ENCODE measurements at places on chromosomes 16 and 17.

- no peak for DNase-seq
Observed at GRCh38 chr17:10724546-10725195, 5.2 kb downstream of the TMEM220 start.

GRCh38 chr16:49660626-49661025, 195.3 kb downstream of the ZNF423 start:
- no peak for DNase-seq

DNA sequence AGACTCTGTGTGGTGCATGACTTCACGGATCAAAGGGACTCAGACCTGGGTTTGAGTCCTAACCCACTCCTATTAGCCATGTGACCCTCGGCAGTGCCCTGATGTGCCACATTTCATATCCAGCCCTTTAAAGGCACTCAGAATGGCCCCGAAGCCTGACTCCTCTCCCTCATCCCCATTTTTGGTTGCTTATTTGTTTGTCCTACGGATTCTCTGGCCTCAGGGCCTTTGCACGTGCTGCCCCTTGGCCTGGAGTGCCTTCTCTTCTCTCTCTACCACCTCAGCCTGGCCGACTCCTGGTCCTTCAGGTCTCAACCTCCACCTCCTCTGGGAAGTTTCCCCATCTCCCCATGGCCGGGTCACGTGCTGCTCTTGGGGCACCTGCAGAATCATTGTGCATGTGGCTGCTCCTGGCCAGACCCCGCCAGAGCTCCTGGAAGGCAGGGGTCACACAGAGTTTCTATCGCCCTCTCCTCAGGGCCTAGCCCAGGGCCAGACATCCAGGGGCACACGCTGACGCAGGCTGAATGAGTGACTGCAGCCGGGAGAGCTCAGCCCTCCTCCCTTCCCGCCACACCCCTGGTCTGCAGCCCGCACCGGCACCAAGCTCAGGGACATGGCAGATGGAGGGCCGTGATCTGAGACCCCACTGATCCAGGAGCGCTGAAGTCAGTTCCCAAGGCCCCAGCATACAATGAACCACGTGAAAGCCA, 22.0 kb upstream of the CIBAR2 start:
- DNase-seq = no peak

- DNase-seq = no peak
Observed at GRCh38 chr17:51650772-51651171, 390.4 kb downstream of the UTP18 start.

DNA sequence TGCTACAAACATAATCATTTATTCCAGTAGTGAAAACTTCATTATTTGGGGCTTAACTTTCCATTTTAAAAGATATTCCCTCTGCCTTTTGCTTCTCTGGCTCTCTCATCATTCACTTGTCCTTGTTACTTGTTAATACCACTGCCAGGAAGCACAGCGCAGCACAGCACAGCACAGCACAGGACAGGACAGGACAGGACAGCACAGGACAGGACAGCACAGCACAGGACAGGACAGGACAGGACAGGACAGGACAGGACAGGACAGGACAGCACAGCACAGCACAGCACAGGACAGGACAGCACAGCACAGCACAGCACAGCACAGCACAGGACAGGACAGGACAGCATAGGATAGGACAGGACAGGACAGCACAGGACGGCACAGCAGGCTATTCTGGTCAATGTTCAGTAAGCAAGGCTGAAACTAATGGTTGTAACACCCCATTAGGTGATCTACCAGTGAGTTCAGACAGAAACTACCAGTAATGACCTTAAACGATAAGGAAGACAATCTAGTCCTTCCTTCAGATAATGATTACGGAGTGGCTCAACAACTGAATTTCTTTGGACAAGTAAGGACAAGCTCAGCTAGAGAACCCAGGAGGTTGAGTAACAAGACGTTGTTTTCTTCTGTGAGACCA, 31.9 kb downstream of the COG1 start:
- DNase-seq = no peak

DNA sequence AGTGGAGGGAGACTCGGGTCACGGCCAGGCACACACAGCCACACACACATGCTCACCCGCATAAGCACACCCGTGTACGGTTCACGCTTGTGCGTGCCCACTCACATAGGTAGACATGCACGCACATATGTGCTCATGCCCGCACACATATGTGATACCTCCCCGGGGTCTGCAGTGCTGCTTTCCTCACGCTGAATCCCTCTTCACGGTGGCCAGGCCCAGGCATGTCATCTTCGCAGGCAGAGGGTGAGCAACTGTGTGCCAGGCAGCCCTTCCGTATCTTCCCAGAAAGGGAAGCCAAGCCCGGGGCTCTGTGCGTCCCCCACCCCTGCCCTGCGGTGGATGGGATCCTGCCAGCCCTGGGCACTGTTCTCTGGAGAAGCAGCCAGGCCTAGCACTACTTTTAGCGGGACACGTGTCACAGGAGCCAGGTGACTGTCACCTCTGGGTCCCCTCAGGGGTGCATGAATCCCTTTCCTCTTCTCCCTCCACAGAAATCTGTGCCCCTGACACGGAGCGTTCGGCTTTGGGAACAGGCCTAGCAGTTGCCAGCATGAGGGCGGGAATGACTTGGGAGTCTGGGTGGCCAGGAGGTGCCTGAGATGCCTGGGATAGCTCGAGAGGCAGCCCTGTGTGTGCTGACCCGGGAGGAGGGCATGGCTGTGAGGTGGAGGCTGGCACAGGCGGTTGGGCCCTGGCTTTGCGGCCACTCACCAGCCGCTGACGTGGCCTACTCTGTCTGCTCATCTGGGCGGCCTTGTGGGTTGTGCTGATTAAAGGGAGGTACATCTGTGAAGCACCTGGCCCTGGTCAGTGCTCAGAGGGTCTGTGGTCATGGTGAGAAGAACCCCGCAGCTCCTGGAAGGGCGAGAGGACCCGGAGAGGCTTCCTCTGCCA, 47.5 kb downstream of the BAIAP2 start:
- DNase-seq = no peak

- no peak for DNase-seq
Observed at GRCh38 chr17:76253841-76254240, 11.3 kb upstream of the UBALD2 start.

GRCh38 chr17:1145311-1145986, 34.3 kb downstream of the ABR start:
- DNase-seq = no peak

- no peak for DNase-seq
Observed at GRCh38 chr16:29815032-29815721, 775 bp upstream of the PAGR1 start.

DNA sequence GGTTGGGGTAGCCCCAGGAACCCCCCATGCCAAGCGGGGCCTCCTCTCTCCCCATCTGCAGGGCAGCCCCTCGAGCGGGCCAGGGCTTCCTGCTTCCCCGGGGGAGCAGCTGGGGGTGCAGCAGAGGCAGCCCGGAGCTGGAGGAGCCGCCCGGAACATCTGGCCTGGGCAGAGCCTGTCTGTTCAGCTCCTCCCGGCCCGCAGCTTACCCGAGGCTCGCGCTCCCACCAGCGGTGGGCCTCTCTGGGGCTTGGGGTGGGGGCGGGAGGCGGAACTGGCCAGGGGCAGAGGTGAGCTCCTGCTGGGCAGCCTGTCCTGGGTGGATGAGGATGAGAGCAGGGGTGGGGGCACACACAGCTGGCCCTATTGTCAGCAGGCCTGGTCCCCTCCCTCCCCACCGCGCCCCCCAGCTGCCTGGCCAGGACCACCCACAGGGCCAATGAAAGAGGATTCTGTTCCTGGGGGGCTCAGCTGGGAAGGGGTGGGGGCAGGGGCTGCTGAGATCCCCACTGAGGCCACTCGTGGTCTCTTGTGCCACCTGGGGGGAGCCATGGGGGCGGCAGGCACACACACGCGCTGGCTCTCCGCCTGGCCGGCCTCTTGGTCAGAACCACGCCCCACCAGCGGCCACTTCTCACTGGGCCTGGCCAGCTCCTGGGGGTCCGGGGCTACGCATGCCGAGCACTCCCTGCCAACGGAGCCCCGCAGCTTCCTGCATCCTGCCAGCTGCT, 34.7 kb downstream of the BAHCC1 start:
- no peak for DNase-seq

DNA sequence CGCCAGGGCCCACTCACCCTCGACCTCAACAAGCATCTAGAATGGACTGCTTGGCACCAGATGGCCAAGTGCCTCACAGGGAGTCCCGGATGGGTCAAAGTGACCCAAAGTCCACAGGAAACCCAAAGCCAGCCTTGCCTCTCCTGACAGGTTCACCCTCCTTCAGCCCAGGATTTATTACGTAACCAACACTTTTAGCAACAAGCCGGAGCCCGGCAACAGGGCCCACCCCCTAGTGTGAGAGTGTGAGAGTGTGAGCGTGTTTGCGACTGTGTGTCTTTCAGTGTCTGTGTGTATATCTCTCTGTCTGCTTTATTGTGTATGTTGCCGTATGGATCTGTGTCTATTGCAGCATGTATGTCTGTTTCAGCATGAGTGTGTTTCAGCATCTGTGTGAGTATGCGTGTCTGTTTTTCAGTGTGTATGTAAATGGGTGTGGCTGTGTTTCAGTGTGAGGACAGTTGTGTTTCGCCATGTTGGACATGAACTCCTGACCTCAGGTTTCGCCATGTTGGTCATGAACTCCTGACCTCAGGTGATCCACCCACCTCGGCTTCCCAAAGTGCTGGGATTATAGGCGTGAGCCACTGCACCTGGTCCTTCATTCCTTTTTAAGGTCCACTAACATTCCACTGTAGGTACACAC, 13.7 kb upstream of the PEMT start:
- DNase-seq = no peak

- no peak for DNase-seq
Observed at GRCh38 chr16:49422896-49423295, 49.3 kb downstream of the C16orf78 start.

GRCh38 chr17:57987581-57988300, at the start of gene VEZF1:
Gene VEZF1 (minus strand): TSS chr17:57988254. CDS start chr17:57988111, 143 bp downstream.
- peak; percentile 73 for DNase-seq

- DNase-seq = no peak
Observed at GRCh38 chr17:32899236-32900013, 22.5 kb upstream of the MYO1D start.

GRCh38 chr17:13395862-13396261, 205.9 kb downstream of the HS3ST3A1 start:
- no peak for DNase-seq
